ENCODE measurements at places on chromosomes 5 and 9.

DNA sequence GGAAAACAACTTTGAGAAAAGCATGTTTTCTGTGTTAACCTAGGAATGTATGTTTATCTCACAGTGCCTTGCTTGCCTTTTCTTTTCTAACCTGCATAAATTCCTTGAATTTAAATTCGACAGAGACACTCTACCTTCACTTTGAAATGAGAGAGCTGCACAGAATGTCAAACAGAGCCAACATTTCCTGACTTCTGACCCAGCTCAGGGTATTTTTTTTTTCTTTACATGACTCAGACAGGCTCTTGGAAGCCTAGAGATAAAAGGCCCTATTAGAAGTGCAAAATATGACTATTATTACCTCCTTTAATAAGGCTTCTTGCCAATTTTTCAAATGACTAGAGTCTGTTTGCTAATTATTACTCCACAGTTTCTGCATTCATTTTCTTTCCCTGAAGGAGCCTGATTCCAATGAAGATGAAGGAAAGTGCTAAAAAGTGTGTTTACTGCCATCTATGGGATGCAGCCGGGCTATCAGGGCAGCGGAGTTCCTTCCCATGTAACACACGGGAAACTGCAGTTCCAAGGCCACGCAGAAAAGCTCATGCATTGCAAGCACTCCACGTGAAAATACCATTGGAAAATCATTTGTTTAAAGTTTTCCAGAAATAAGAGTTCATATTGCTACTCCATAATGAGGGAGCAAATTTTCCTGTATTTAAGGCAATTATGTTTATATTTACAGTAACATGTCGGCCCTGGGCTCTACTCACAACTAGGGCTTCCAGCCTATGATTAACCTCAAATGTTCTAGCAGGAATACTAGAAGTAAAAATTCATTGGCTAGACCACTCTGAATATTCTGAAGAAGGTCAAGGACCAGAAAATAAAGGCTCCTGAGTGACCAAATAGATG lies 485.6 kb downstream of the ZSWIM6 start:
- no peak for DNase-seq

- no peak for DNase-seq
Observed at GRCh38 chr9:107280543-107280942, 2.5 kb upstream of the RAD23B start.

DNA sequence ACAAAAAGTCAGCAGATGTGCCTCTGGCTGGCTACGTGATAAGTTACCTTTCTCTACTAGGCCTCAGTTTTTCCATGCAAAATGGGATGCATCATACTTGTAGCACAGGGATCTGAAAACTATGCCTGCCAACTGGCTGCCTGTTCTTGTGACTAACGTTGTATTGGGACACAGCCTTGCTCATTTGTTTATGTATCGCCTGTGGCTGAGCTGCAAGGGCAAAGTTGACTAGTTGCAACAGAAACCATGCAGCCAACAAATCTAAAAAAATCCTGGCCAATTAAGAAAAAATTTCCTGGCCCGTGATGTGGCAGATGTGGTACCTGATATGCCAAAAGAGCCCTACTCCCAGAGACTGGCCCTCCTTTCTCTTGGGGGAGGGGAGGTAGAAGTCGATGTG lies 131.3 kb downstream of the SEC61B start:
- DNase-seq: no peak

DNA sequence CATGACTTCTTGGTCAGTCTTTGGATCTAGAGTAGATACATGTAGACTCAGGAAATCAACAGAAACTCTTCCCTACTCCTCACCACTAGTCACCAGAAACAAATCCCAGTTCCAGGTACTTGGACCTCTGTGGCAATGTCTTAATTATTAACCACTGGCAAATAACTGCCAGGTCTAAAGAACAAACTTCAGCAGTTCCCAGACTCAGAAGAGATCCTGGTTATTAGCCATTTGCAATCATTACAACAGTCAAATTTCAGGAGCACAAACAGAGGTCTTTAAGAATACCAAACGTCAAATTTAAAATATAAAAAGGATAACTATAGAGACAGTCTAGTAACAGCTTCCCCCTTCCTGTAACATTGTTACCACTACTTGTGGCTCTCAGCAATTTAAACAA lies 10.2 kb downstream of the DIAPH1 start:
- DNase-seq: no peak

DNA sequence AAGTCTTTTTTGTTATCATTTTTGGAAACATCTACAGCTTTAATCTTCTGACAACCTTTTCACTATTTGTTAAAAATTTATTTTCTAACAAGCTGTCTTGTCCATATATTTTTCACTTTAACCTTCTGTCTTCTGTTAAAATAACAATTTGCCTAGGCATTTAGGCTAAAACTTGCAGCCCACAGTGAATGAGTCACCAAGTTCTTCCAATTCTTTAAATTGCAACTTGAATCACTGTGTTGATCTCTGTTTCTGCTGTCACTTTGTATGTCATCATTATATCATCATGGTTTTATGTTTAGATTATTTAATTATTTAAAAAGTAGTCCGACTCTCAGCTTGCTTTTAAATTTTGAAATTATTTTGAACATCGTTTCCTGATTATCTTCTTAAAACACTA lies 473.8 kb upstream of the PTPRD start:
- no peak for DNase-seq

DNA sequence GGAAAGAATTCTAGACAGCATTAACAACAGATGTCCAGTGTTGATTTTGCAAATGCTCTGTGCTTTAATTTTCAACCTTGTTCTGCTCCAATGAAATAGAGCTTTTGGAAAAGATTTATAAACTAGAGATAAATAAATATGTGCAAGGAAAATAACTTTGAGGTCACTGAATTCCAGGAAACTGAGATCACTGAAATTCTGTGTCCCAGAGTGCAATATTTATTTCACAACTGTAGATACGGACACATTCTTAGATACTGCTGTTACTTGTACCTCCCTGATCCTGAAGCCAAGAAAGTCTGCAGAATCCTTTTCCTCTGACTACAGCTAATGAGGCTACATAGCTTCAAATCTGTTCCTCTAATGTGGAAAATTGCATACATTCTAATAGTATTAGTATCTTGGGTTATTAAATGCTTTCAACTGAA lies 222.9 kb downstream of the DOCK8 start:
- DNase-seq: no peak

- no peak for DNase-seq
Observed at GRCh38 chr5:146068977-146069779, 36.2 kb downstream of the PLAC8L1 start.

DNA sequence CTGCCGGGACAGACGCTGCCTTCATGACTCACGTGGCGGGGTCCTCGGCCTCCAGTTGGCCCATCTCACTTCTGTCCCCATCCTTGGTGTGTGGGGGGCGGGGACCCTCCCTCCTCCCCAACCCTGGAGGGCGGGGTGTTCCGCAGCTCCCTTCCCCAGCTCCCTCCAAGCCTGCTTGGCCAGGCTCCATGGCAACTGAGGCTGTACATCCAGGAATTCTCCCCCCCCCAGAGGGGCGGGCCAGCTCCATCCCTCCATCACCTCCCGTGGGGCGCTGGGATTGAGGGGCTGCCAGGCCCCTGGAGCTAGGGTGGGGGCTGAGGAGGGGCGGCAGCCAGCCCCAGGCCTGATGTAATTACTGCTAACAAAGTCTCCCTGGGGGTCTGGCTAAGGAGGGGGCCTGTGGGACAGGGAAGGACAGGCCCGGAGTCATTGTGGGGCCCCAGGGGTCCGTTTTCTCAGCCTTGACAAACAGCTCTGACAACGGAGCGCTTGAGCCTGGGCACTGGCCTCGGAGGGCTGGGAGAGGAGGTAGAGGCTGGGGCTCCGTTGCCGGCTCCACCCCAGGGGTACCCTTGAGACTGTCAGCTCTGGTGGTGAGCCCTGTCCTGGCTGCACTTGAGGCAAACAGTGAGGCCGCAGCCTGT lies 8.0 kb downstream of the DIPK1B start:
- no peak for DNase-seq

GRCh38 chr9:122374885-122375420 lies 4.1 kb downstream of the PTGS1 start:
- DNase-seq: no peak

GRCh38 chr5:72543811-72544210 lies 36.6 kb upstream of the ZNF366 start:
- no peak for DNase-seq

DNA sequence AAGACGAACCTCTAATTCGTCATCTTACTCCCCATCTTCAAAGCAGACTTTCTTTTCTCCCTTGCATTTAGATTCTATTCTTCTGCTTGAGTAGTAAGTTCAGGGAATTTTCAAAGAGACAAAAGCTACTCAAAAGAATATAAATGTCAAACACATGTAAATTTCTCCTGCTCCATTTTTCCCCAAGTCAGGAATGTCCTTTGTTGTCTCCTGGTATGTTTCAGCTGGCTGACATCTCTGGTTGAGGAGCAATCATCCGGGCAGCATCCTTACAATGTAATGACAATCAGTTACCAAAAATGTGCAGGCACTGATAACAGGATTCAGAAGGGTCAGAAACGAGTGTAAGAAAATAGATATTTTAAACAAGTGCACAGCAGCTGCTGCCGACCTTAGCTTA lies 47.6 kb upstream of the PPP1R2B start:
- DNase-seq: no peak

DNA sequence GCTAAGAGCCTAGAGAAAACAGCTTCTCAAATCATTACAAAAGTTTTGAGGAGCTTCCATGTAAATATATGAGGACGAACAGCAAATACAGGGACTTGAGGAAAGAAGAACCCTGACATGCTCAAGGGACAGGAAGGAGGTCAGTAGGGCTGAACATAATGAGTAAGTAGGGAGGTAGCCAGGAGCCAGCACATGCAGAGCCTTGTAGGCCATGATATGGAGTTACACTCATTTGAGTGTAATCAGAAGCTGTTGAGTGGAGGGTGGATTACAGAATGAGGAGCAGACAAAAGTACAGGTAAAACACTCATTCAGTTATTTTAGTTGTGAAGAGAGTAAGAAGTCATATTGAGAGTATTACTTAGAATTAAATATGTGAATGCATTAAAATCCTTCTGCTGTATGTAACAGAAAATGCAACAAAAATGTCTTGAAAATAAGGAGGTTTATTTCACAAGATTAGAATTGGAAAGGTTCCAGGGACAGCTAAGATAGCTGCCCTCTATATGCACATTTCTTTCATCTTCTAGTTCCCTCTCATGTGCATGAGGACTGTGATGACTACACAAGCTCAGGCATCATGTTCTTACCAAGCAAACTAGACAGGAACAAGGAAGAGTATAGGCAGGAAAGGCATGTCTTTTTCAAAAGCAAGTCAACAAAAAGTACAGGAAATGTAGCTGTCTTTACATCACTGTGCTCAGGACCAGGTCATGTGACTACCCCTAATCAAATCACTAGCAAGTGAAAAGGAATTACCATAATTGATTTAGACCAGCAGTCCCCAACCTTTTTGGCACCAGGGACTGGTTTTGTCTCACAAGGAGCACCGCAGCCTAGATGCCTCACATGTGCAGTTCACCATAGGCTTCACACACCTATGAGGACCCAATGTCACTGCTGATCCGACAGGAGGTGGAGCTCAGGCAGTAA lies 87.2 kb downstream of the TMEM232 start:
- DNase-seq: no peak

GRCh38 chr5:164742025-164742424 lies 1236.6 kb downstream of the MAT2B start:
- DNase-seq: no peak

DNA sequence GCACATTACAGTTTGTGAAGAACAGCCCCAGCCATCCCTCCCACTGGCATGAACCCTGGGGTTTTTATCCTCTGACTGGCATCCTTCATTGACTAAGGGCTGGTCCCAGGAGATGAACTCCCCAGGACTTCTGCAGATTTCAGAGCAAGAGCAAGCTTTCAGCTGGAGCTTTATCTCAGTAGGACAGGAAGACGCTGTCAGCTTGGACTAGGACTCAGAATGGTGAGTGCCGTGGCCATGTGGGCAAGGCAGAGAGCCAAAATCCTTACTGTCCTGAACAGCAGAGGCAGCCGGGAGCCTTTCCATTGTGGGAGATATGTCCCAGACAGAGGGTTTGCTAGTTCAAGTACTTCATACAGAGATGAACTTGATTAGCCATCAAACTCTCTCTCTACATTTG lies 3.2 kb upstream of the ACOT12 start:
- DNase-seq: no peak

DNA sequence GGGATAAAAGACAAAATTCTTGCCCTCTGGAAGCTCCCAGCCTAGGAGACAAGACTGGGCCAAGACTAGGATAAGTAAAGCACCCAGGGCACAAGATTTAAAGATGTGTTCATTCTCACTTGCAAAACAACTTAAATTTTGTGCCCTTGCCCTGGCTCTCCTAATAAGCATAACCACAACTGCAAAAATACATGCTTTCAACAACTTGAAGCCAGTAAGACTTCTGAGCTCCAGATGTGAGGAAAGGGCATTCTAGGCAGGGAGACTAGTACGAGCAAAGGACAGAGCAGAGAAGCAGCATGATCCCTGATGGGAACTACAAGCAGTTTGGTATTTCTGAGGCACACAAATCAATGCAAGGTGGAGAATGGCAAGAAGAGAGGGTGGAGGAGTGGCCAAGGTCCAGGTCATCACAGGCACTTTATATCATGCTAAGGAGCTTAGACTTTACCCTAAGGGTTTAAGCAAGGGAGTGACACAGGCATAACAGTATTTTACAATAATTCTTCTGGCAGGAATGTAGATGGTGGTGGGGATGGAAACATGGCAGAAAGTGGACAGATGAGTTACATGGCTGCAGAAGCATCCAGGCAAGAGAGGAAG lies 30.1 kb upstream of the SIL1 start:
- DNase-seq: no peak

GRCh38 chr5:93716453-93716852 lies 24.9 kb downstream of the POU5F2 start:
- no peak for DNase-seq

GRCh38 chr5:160514866-160515265 lies 93.2 kb downstream of the PTTG1 start:
- DNase-seq: no peak

- DNase-seq: no peak
Observed at GRCh38 chr9:136056546-136057235, 38.4 kb downstream of the NACC2 start.

GRCh38 chr9:89356782-89357181 lies 38.5 kb downstream of the SECISBP2 start:
- DNase-seq: no peak

Measured in NCI-H2171 (cell line).